Fibroblast of pulmonary artery (primary cell): ENCODE measurements at places on chromosomes 3 and 15.

GRCh38 chr15:41727143-41727542 lies 47.1 kb upstream of the MAPKBP1 start:
- peak; percentile 25 for DNase-seq

GRCh38 chr15:68819495-68820294 lies 1.0 kb downstream of the ANP32A start:
- DNase-seq: peak; percentile 68

- DNase-seq: no peak
Observed at GRCh38 chr3:24263069-24263668, 231.5 kb downstream of the THRB start.

- DNase-seq: no peak
Observed at GRCh38 chr3:123284399-123285010, 82.8 kb downstream of the SEC22A start.

- DNase-seq: no peak
Observed at GRCh38 chr3:100263583-100263982, 2.8 kb downstream of the TBC1D23 start.

DNA sequence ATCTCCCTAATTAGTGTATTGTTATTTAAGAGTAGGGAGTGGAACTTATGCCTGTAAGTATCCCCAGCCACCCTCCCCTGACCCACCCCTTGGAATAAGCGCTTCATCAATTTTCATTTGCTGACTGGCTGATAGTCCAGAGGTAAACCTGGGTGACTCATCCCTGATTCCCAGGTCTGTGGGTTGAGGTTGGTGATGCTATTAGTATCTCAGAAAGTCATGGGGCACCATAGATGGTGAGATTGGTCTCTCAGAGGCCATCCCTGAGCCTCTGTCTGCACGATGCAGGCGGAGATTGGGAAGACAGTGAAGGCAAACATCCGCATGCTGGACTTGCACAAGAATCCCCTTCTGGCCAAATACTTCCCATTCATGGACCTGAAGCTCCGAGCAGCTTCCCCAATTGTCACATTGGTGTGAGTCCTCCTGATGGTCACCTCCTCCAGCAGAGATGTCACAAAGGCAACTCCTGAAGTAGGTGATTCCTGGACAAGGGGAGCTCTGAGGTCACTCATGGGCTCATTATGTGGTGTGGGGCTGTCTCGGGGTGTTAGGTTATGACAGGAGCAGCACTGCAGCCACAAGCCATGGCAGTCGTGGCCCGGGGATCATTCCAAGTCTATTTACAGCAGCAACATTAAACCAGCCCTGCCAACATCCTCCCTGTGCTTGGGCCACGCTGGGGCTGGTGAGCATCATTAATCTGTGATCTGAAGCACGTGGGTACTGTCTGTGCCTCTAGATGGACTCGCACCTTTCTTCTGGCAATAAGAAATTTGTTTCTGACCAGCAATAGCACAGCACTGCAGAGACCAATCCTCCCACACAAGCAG lies 6.8 kb upstream of the TXNRD3 start:
- no peak for DNase-seq

- DNase-seq: no peak
Observed at GRCh38 chr3:151476344-151477018, 15.6 kb upstream of the IGSF10 start.

- no peak for DNase-seq
Observed at GRCh38 chr3:38573556-38573955, 75.9 kb downstream of the SCN5A start.

DNA sequence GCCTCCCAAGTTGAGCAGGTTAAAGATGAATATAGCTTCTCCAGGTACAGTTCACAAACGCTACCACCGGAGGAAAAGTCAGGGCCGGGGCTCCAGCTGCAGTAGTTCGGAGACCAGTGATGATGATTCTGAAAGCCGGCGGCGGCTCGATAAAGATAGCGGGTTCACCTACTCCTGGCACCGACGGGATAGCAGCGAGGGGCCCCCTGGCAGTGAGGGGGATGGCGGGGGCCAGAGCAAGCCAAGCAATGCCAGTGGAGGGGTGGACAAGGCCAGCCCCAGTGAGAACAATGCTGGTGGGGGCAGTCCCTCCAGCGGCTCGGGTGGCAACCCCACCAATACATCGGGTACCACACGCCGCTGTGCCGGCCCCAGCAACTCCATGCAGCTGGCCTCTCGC lies 61.4 kb downstream of the SNRK start:
- DNase-seq: no peak

- DNase-seq: peak; percentile 83
Observed at GRCh38 chr15:64536244-64536836, 76.0 kb downstream of the ZNF609 start.

GRCh38 chr15:63466378-63467192 lies 37.8 kb upstream of the USP3 start:
- peak; percentile 79 for DNase-seq

GRCh38 chr3:147398813-147399534 lies 7.4 kb downstream of the ZIC4 start:
- no peak for DNase-seq
